A375 (cell line): ENCODE measurements at places on chromosomes 1 and 21. TPM values are rescaled to one million over a fixed set of nuclear protein-coding genes. Genes with fewer than 3 reads are reported as not detected.

UBE2U gene
- not detected in 2 replicates for total RNA-seq

ZNF436 gene
- 5.2 and 7.5 TPM in 2 replicates for total RNA-seq

F5 gene
- not detected in 2 replicates for total RNA-seq

FMO3 gene
- total RNA-seq: not detected in 2 replicates

TRIM17 gene
- not detected in 2 replicates for total RNA-seq

ZFP69B gene
- total RNA-seq: 10.3 and 12.3 TPM in 2 replicates

IL6R gene
- total RNA-seq: 7.3 and 11.6 TPM in 2 replicates

VAMP3 gene
- total RNA-seq: 49.6 and 50.8 TPM in 2 replicates

CDCA8 gene
- 18.6 and 24.2 TPM in 2 replicates for total RNA-seq

NTRK1 gene
- 0.91 and 1.1 TPM in 2 replicates for total RNA-seq

FLG2 gene
- not detected in 2 replicates for total RNA-seq

ANXA9 gene
- total RNA-seq: 2.4 and 2.7 TPM in 2 replicates

ALG14 gene
- 2.6 and 5.4 TPM in 2 replicates for total RNA-seq

S1PR1 gene
- total RNA-seq: 1.8 and 2.1 TPM in 2 replicates

THEMIS2 gene
- total RNA-seq: 3.4 and 6.0 TPM in 2 replicates

EXO1 gene
- 73.6 and 78.8 TPM in 2 replicates for total RNA-seq

USH2A gene
- under 0.01 and 0.03 TPM in 2 replicates for total RNA-seq

IFI6 gene
- total RNA-seq: 33.7 and 40.2 TPM in 2 replicates
